ENCODE measurements at places on chromosomes 6 and 20.

- no peak for DNase-seq
Observed at GRCh38 chr6:105747823-105748405, 338.2 kb upstream of the PRDM1 start.

DNA sequence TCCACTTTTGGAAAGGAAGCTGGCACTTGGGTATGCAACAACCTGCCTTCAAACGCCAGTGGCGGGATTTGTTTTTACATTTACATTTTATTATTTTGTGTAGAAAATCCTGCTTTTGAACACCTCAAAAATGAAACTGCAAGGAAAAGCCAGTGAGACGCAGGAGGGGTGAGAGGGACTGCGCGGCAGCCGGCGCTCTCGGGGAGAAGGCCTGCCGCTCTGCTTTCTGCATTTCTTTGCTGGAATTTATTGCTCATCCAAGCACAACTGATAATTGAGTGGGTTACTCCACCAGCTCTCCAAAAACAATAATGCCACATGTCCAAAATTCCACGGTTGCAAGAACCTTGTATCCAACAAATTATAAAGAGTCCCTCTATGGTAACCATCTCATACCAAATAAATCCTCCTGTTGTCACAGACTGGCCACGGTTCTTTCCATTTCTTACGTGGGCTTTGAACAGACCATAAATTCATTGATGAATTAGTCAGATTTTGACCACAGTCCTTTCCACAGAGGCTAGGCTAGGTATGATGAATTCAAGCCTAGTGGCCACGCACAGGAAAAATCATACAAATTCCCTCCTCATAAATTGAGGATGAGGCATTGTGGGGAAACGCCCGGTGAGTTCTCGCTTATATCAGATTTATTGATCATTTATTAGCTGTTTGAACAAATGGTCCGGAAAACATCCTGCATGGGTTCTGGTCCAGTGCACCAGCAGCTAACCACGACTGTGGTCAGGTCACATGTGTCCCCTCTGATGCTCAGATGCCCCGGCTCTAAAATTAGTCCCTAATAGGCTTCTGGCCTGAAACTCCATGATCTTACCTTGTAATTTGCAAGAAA is 31.6 kb upstream of the FOXC1 start:
- DNase-seq: no peak

DNA sequence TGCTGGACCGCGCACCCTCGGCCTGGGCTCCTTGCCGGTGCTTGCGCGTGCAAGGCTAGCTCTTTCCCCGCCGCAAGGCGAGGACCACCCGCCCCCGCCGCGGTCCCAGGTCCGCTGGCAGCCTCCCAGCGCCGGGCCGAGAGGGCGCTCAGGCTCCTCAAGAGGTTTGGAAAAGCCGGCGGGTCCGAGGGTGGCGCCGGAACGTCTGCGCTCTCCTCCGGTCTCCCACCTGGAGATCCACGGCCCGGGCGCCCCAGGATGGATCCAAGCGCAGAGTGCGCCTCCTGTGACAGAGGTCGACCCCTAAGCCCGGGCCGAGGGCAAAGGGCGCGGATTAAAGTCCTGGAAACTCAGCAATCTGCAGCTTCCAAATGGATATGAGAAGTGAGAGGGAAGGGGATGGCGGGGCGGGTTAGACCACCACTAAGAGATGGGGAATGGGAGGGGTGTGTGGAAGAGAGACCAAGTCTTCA is 575 bp upstream of the MICAL1 start:
- DNase-seq: no peak

GRCh38 chr6:169386411-169387057 is 132.9 kb upstream of the THBS2 start:
- DNase-seq: peak; percentile 89

DNA sequence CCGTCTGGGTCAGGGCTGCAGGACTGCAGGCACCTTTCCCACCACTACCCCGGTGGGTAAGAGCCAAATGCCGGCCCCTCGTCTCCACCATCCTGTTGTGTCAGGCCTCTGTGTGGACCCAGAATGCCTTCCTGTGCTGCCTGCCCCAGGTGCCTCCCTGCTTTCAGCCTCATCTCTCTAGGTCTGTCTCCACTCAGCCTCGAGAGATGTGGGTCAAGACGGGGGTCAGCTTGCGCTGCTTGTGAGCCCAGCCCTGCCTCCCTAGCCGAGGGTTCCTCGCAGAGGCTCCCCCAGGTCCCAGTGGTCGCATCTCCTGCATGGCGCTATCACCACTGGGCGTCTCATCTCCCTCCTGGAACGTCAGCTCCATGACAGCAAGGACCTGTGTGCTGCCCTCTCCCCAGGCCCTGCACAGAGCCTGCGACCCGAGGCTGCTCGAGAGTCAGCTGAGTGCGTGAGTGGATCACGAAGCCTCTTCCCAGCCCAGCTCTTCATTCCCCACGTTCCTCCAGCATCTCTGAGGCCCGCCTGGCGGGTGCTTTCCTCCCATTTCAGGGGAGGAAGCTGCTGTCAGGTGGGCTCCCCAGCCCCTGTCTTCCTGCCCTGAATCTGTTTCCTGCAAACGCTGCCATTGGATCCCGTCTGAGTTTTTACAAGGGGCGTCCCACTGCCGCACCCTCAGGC is 38.7 kb upstream of the ZBP1 start:
- peak; percentile 6 for DNase-seq

DNA sequence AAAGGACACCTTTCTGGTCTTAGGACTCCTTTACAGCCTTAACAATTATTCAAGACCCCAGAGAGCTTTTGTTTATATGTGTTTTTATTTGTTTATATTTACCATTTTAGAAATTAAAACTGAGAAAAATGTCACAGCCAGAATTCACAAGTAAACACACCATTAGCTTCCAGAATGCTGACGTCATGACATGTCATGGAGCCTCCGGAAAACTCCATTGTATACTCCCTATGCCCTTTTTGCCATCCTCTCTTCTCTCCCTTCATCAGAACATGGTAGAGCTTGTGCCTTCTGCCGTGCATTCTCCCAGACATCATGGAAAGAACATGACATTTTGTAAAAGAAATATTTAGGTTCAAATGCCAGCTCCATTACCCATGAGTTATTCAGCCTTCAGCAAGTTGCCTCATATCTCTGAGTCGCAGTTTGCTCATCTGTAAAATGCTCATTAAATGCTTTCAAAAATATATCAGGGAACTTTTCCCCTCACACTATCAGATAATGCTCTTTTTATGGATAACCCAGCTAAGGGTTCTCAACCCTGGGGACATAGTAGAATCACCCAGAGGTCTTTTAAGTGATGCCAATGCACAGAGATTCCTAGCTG is 27.8 kb downstream of the TNFAIP3 start:
- peak; percentile 33 for DNase-seq

Measured in AG20443 (cell line).